ENCODE measurements at places on chromosomes 3 and 15.

DNA sequence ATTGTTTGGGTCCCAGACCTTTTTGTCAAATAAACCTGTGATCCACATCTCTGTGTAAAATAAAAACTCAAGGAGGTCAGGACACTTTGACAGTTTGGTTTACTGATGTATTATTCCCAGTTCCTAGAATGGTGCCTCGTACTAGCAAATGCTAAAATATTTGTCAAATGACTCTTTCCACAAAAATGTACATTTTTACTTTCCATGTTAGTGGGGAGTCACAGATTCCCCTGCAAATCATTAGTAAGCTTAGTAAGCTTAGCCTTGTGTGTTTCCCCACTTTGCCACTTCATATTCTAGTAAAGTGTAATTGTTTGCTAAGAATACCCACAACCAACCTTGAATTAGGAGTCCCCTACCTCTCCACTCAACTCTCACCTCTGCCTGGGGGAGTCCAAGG, 2.4 kb upstream of the MAGI1 start:
- DNase-seq, result no peak

DNA sequence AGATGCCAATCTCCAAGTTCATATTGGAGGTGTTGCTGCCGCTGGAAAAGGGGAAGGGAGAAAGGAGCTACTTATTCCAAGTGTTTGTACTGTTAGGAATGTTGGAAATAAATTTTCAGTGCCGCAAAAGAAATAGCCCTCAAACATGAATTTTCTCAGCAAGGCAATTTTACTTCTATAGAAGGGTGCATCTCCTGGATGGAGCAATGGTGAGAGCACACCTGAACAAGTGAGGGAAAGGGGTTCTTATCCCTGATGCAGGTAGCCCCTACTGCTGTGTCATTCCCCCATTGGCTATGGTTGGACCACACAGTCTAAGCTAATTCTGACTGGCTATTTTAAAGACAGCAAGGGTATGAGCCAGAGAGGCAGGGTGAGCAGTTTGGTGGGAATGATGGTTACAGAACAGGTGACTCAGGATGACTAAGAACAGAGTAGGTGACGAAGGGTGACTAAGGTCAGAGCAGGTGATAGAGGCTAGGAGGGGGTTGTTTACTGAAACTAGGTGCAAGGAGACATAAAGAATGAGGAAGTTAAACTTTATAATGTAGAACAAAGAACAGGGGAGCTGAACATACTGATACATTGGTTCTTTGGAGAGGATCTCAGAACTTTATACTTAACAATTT, 503.5 kb downstream of the EDEM1 start:
- no peak for DNase-seq

GRCh38 chr3:175336406-175337133, 477.4 kb downstream of the NAALADL2 start:
- DNase-seq, result no peak

DNA sequence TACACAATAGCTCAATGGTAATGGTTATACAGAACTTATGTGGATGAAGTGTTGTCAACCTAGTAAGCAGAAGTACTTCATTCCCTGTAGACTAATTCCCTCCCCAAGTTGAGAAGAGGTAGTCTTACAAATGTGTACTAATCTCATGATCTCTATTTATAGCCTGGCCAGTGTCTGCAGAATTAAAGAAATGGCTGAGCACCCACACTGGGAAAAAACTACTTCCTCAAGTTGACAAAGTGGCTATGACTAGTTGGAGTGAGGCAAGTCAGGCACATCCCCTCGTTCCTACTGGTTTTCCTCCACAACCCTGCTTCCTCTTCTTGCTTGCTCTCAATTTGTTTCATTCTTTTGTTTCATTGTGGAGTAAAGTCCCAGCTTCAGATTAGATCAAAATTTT, 566.7 kb upstream of the ZNF717 start:
- DNase-seq, result no peak

- peak; percentile 72 for DNase-seq
Observed at GRCh38 chr3:4821338-4821737, 157.9 kb upstream of the BHLHE40 start.

- DNase-seq, result no peak
Observed at GRCh38 chr3:89955156-89955555, 847.7 kb downstream of the EPHA3 start.

DNA sequence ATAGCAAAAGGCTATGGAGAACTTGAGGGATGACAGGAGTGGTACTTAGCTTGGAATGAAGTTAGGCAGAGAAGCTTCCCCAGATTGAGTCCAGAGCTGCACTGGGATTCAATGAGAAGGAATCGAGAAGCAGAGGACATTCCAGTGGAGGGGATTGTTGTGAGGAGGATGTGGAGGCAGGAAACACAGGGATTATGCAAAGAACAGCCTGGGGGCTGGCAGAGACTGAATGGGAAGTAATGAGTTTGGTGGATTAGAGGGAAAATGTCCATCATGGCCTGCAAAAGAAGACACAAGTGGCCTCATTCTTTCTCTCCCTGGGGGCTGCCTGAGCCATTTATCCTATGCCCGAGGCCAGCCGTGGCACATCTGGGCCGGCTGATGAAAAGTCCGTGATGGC, 20.5 kb upstream of the SCN10A start:
- no peak for DNase-seq

GRCh38 chr3:46942481-46943236, 33.9 kb downstream of the CCDC12 start:
- DNase-seq, result no peak

DNA sequence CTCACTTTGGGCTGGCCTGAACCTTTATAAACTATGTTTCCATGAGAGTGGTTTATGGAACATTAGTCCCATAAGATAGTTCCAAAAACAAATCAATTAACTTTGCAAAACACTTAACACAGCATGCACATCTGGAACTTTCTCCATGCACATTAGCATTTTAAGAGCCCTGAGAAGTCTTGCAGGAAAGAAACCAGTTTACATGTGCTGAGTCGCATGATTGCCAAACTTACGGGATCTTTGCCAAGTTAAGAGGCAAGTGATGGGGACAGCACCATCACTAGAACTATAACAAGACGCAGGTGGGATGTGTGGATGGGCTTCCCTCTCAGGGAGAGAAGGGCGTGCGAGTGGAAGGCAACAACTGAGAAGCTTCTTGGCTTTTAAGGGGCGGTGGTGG, 20.7 kb downstream of the ADAMTS9 start:
- DNase-seq, result no peak

DNA sequence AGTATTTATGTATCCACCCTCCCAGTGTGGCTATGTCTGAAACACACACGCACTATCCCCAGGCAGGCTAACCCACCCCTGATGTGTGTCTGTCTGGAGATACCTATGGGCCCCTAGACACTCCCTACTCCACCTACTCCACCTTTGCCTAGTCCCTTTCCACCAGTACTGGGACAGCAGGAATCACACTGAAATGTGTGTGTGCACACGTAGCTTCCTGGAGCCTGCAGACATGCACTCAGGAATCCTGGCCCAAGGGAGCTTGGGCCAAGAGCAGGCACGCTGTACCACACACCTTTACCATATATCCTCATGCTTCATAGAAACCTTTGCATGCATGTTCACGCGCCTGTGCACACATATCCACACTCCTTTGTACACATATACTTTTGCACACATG, 6.9 kb upstream of the PTH1R start:
- no peak for DNase-seq

DNA sequence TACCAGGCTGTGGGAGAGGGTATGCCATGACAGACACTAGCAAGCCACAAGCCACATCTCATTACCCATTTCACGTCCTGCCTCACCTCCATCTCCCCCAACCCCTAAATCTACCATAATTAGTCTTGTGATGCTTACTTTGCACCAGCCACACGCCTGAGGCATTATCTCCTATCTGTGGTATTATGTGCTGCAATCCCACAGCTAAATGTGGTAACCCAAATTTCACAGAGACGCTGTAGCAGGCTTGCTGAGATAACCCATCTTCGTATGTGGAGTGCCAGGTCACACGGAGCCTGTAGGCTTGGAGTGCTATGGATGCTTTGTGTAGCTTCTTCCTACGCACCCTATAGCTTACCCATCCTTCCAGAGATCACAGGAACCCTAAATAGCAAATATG, 256.7 kb upstream of the KCNH8 start:
- no peak for DNase-seq

DNA sequence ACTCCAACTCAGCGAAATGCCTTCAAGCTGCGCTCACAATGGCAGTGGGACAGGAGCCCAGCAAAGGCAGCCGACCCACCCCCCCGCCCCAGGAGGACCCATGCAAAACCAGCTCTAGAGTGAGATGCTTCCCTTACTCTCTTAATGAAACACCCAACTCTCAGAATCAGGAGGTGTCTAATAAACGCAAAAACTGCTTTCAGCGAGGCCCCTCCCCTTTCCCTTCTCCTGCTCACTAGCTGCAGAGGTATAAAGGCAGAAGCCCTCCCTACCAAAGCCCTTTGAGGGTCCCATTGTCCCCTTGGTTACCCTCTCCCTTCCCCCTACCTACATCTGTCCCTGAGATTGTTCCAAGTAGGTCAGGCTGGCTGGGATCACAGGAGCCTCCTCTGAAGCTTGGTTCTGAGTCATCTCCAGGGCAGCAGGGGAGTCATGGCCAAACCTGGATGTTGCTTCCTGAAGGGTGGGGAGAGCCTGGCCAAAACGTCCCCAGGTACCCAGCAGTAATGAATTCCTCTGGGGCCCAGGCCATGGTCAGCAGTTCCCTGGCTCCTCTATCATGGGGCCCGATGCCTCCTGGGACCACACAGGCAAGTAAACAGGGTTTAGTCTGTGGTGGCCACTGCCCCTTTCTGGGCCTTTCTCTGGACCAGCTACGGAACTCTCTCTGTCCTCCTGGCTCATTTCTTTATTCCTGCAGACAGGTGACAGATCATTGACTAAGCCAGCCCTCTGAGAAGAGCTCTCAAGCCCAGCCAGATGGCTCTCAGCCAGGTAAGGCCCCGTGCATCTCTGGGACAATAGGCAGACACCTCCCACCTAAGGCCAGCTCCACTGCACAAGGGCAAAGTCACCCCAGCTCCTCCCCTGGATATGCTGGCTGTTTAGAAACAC, 8.6 kb downstream of the KLHL25 start:
- DNase-seq, result no peak

DNA sequence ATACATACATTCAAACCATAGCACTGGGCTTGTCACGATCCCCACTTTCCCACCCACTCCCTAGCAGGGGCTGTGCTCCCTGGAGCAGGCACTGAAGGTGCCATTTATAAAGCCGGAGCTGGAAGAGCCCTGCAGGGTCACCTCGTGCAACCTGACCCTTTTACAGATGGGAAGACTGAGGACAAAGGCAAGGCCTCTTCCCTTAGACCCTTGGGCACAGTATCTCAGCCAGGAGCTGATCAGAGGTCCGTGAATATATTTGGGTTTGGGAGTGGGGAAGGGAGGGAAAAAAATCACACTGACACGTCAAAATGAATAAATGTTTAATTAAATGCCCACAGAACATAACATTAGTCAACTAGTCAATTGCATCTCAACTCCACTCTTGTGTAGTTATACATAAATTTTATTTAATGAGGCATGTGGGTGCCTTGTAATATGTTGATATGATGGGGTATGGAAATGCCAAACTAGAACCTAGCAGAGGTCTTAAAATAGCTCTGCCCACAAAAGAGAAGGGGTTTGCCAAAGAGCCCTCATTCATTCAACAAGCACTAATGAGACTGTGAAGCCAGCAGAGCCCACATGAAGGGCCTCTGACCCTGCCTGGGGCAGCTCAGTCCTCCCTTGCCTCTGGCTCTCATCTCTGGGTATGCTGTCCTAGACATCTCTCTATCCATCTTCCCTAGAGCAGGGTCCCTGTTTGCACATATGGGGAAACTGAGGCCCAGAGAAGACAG, 119.4 kb downstream of the NUP210 start:
- DNase-seq, result no peak

DNA sequence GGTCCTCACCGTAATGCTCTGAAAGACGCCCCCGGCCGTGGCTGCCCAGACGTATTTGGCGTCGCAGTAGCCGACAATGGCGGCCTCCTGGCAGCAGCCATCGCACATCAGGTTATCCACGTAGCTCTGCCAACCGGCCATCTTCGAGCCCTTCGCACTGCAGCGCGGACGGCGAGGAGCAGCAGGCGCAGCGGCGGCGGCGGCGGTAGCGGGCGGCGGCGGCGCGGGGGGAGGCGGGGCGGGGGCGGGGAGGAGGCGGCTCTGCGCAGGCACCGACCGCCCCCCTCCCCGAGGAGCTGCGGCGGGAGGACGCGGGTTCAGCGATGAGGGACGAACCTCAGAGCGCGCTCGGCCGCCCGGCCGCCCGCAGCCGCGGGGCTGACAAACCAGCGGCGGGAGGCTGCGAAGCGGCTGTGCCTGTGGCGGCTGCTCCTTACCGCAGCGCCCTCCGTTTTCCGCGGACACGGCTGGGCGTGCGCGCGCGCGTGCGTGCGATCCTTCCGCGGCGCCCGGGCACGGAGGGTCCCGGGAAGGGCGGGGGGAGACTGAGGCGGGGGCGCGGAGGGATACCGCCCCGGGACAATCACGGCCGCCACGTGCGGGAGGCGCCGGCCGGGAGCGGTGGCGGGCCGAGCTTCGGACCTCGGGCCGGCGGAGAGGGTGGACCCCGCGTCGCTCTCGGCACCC, at the start of gene PFN2:
Gene PFN2, minus strand, starts transcription at position 180 of the 687 bp plus-strand sequence. Its CDS starts 39 bp downstream, at position 141.
- DNase-seq, result peak; percentile 61

- no peak for DNase-seq
Observed at GRCh38 chr3:133592843-133593242, 19.4 kb downstream of the CDV3 start.

- no peak for DNase-seq
Observed at GRCh38 chr3:117047951-117048705, 338.5 kb downstream of the TUSC7 start.

DNA sequence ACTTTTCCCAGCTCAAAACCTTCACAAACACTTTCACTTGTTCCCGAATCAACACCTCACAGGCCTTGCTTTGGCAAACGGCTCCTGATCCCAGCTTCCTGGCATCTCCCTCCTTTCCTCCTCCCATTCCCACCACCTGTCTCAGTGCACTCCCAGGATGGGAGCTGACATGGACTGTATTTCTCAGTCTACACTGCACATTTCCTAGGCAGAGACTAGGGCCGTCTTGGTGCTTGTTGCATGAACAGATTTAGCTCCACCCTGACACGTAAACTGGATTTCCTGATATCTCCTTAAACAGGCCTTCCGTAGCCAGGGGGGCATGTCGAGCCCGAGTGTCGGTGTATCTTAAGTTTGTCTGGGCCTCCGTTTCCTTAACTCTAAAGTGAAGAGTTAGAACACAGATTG, 790 bp upstream of the WHAMM start:
- DNase-seq, result no peak

DNA sequence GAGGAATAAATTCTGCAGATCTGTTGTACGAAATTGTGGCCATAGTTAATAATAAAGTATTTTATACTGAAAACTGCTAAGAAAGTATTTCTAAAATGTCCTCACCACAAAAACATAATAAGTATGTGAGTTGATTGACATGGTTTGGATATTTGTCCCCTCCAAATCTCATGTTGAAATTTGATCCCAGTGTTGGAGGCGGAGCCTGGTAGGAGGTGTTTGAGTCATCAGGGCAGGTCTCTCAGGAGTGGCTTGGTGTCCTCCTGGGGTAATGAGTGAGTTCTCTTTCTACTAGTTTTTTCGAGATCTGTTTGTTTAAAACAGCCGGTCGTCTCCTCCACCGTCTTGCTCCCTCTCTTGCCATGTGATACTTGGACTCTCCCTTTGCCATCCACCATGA, 424.1 kb upstream of the KCNMB2 start:
- DNase-seq, result no peak

GRCh38 chr15:53412542-53412941, 346.9 kb downstream of the WDR72 start:
- no peak for DNase-seq

GRCh38 chr3:116749388-116749787, 39.8 kb downstream of the TUSC7 start:
- DNase-seq, result no peak
